ENCODE measurements at places on chromosomes 13 and 19.

GRCh38 chr13:31468114-31468902 lies 268.5 kb downstream of the B3GLCT start:
- DNase-seq, result no peak

DNA sequence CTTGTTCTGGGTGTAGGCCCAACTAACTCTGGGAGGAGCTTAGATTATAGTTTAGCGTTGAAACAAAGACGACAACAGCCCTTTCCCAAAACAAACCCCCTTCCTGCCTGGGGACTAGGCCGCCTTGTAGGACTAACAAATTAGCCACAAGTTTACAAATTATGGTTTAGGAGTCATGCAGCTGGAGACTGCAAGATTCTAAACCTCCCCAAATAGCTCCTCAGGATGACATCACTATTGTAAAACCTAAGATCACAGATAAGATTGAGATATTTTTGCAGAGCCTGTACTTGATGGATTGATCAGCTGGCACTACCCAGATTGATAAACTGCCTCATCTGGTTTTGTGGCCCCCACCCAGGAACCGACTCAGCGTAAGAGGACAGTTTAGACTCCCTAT lies 2.3 kb upstream of the SLC25A15 start:
- peak; percentile 10 for DNase-seq

- DNase-seq, result peak; percentile 11
These were observed 31.6 kb downstream of the WDR87 start for GRCh38 chr19:37874784-37875183.

- DNase-seq, result peak; percentile 79
These were observed at the start of gene TLE5 for GRCh38 chr19:3062165-3063105. TSS of gene TLE5 (minus strand) at chr19:3062495. CDS start at chr19:3062200, 295 bp downstream.

- DNase-seq, result peak; percentile 83
These were observed 21.8 kb upstream of the NAXD start for GRCh38 chr13:110593430-110594130.

DNA sequence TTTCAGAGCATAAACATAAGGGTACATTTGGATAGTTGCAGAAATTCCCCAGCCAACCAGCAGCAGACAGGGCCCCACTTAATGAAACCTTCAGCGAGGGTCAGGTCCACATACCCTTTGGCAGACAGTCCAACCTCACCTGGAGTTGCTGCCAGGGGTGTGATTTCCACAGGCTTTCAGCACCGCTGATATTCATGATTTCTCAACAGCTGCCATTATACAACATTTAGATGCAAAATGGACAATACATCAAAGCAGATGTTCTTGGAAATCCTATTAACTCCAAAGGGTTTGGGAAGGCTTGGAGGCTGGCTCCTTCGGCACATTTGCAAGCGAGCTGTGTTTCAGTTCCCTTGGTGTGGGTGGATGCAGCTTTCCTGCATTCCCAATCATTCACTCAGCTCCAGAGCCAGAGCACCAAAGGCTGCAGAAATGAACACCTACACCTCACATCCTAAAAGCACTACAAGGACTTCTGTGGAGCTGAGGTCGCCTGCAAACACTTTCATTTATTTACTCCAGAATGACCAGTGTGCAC lies 147.2 kb upstream of the VSTM2B start:
- no peak for DNase-seq

GRCh38 chr13:73960474-73960873 lies 173.7 kb downstream of the KLF12 start:
- DNase-seq, result no peak

GRCh38 chr19:8446061-8446709 lies 1.4 kb downstream of the HNRNPM start:
- DNase-seq, result peak; percentile 40

- peak; percentile 39 for DNase-seq
These were observed 351.2 kb downstream of the DNAJC15 start for GRCh38 chr13:43374621-43375020.

DNA sequence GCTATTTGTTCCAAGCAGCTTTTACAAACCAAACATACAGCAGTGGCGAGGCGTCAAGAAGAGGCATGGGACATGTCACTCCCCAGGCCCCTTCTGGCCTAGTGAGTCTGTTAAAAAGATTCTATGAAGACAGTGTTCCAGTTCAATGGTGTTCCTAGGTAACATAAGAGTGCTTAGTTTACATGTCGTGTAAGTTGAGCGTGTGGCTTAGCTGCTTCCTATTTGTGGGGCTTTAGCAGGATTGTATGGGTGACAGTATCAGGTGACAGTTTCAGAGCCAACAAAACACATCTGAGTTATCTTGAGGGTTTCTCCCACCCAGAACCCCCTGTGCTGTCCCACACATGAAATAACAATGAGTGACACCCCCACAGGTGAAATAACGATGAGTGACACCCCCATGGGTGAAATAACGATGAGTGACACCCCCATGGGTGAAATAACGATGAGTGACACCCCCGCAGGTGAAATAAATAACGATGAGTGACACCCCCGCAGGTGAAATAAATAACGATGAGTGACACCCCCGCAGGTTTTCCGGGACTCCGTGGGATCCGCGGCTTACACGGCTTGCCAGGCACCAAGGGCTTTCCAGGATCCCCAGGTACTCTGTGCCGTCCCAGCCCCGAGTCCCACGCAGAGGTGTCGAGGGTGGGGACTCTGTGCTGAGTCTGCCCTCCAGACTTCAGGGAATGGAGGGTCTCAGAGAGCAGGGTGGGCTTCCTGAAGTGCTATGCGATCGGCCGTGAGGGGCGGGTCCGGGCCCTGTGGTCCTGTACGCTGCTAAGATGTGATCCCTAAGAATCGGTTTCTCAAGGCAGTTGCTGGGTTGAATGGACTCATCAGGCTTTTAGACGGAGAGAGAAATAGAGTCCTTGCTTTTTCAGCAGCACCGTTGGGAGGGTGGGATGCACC lies 68.6 kb downstream of the RAB20 start:
- DNase-seq, result no peak

DNA sequence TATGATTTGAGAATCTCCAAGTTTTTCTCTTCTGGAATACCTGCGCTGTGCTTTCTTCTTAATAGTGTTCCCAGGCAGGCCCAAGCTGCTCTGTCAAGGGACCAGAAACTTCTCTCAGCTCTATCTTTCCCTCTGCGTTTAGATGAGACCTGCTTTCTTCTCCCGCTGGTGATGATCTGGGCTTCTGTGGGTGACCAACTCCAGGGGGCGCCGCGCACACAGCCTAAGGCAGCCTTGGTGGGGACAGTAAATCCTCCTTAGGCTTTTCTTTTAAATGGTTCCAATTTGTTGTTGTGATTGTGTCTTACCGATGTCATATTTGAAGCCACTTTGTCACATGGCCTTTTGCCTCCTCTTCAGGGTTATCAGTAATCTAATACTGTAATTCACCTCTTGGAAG lies 439.4 kb upstream of the KLF12 start:
- no peak for DNase-seq

- DNase-seq, result no peak
These were observed 46.8 kb downstream of the CCNE1 start for GRCh38 chr19:29858621-29859020.

DNA sequence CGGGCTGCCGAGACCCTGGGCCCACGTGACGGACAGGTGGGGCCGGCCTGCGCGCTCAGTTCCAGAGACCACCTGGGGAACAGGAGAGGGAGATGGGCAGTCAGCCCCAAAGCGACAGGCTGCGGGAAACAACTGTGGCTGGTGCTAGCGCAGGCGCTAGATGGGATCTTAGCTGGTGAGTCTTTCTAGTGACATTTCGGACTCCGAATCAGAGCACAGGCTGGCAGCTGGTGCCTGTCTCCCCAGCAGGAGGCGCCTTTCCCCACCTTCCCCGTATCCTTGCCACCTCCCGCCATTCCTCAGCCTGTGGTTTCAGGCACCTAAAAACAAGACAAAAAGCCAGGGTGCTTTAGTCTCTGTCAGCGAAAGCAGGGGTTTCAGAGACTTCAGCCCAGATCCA lies 19.4 kb upstream of the RANBP3 start:
- DNase-seq, result no peak

DNA sequence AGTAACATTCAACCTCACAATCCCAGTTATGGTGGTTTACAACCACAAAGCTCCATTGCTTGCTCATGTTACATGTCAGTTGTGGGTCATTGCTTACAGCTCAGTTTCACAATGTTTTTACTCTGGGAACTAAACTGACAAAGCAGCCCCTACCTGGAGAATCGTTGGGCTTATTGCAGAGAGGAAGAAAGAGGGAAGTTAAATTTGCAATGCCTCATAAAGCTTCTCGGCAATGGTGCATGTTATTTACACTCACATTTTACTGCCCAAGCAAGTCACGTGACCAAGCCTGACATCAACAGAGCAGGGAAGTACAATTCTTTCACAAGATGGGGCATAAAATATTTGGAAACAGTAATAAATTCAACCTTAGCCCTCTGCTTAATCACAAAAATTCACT lies 441.6 kb downstream of the TDRD3 start:
- no peak for DNase-seq

DNA sequence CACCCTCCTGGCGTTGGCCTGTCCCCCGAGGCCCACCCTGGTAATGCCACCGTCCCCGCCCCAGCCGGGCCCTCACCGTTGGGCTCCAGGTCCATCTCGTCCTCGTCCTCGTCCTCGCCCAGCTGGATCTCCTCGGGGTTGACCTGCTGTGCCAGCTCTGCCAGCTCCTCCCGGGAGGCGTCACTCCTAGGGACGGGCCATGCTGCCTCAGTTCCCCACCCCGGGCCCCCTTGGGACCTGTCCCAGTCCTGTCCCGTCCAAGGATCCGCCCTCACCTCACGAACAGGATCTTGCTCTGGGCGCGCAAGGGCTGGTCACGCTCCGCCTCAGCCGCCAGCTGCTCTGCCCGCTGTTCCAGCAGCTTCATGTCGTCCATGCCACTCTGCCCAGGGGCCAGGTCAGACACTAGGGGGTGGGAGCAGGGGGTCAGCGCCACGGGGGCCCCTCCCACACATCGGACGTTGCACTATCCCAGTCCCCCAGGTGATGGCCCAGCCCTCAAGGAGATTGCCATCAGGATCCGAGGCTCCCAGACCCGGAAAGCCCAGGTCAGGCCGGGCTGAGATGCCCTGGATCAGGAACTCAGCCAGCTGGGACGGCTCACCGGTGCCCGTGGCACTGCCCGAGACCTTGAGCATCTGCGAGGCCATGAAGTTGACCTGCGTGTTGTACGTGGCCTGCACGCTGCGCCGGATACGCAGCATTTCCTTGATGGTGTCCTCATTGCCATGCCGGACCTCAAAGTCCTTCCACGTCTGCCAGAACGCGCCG lies 9.5 kb downstream of the XAB2 start:
- DNase-seq, result no peak

DNA sequence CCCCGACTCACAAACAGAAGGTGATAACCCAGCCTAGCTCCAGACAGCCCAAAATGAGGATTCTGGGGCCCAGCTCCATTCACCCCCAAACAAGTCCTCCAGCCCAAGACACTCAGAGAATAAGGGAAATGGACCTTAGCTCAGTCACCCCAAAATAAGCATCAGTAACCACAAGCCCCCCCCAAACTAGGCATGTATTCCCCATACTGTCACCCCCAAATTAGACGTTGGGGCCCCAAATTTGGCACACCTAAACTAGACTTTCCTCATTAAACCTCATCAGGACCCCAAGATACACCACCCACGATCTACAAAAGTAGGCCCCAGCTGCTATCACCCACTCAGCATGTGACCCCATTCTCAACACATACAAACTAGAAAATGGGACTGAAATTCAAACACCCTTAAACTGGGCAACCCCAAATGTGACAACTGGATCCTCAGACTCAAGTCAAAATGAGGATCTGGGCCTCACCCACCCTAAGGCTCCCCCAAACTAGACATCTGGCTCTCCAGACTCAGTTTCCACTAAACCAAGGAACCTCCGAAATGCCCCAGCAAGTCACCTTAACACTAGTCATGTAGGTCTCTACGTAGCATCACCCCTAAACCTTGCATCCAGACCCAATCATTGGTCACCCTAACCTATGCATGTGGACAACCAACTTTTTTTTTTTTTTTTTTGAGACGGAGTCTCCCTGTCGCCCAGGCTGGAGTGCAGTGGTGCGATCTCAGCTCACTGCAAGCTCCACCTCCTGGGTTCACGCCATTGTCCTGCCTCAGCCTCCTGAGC lies 13.4 kb upstream of the ERFL start:
- DNase-seq, result no peak

GRCh38 chr19:48752496-48753365 lies at the start of gene FUT1:
TSS of gene FUT1 (minus strand) at chr19:48752641. CDS start at chr19:48751281, 1,360 bp downstream.
- peak; percentile 55 for DNase-seq

DNA sequence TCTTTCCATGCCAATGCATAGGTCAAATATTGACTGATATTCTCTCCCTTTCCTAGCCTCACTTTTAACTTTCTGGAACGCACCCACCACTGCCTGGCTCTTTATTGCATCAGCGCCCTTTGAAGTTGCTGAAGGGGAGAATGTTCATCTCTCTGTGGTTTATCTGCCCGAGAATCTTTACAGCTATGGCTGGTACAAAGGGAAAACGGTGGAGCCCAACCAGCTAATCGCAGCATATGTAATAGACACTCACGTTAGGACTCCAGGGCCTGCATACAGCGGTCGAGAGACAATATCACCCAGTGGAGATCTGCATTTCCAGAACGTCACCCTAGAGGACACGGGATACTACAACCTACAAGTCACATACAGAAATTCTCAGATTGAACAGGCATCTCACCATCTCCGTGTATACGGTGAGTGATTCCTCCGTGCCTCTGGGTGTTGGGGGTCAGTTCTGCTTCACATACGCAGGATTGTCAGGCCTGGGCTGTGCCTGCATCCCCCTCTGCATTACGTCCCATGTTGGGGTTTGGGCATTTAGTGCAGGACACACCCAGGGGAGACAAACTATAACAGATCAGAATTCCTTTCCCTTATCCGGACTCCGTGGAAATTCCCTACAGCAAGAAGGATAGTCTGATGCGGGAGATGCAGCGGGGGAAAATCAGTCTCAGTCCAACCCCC lies 1.3 kb downstream of the CEACAM21 start:
- DNase-seq, result no peak

DNA sequence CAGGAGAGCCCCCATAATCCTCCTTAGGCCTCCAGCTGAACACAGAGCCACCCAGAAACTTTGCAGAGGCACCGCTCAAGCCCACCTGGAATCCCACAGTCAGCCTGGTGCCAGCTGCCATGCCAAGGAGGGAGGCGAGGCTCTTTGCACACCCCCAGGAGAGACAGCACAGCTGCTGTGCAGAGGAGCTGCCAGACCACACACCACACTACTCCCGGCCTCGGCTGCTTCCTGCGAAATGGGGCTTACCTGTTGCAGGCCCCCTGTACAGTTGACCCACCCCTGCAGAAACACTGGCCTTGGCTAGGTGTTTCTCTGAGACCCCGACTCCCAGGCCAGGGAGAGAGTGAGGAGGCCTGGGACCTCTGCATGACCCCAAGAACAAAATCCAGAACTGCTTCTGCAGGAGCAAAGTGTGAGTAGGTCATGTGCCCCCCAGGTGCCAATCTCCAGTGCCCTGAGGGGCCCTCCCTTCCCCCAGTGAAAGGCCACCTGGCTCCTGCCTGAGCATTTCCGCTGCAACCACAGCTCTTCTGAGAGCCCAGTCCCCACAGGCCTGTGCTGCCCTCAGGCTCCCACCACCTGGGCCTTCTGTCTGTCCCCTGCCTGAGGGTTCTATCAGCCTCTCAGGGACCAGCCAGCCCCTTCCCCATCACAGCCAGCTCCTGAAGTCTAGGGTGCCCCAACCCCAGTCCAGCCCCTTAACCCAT lies 580.4 kb downstream of the UQCRFS1 start:
- DNase-seq, result no peak

GRCh38 chr13:99991013-99991827 lies 9.6 kb downstream of the ZIC2 start:
- DNase-seq, result no peak
